Stimulated activated CD4-positive, alpha-beta T cell treated with anti-CD3 and anti-CD28 coated beads, Interleukin-12 subunit alpha, Interleukin-12 subunit beta, amount 100 ng/mL, for 24 hours (primary cell): ENCODE measurements at places on chromosomes 1 and 21.

DNA sequence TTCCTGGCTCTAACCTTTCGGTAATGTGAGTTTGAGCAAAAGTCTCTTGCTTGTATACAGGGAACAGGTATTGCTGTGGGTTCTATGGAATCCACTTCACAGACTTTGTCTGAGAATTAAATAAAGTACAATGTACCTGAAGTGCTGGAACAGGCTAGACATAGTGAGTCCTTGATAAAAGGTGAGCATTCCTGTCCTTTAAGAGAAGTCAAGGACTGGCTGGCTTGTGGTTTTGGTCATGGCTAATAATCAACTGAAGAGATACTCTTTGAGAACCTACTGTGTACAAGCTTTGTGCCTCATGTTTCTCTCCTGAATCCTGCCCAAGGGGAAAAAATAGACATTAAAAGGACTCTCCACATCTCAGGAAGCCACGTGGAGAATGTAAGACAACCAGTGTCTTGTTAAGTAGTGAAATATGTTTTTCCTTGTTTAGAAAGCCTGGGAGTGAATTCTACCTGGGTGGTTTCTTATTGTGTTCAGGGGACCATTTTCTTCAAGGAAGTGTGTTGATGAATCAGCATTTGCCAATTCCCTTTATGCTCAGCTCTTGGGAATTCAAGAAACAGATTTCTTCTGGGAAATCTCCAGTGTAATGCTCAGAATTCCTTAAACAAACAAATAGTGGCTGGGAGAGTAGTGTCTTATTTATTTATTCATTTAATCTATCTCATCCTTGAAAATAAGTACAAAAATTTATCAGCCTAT is 55.2 kb upstream of the PLD5 start:
- DNase-seq, result no peak

- DNase-seq, result no peak
Observed at GRCh38 chr1:230516889-230517288, 90.8 kb upstream of the PGBD5 start.

- DNase-seq, result no peak
Observed at GRCh38 chr1:918353-918752, 5.4 kb upstream of the SAMD11 start.

GRCh38 chr1:155527677-155528076 is 34.9 kb downstream of the ASH1L start:
- DNase-seq, result no peak

DNA sequence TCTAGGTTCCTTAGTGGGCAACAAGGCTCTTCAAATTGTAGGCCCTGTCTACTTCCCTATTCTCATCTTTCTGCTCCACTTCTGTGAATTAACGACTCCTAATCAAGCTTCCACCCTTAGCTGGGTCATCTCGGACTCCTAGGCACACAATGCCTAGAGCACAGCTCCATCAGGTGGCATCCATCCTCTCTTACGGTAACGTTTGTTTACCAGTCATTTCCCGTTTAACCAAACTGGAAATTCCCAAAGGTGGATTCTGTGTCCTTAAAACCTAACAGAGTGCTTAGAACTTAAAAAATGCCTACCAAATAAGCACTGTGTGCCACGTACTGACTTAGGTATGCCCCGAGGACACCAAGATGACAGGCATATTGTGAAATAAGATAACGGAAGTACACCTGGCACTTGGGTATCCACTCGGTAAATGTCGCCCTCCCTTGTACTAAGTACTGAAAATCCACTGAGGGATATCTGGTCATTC is 1.5 kb downstream of the PARP1 start:
- no peak for DNase-seq
